ENCODE measurements at places on chromosomes 16 and 17.

- DNase-seq, result no peak
Measured at GRCh38 chr16:14244196-14245010, 173.3 kb downstream of the MRTFB start.

DNA sequence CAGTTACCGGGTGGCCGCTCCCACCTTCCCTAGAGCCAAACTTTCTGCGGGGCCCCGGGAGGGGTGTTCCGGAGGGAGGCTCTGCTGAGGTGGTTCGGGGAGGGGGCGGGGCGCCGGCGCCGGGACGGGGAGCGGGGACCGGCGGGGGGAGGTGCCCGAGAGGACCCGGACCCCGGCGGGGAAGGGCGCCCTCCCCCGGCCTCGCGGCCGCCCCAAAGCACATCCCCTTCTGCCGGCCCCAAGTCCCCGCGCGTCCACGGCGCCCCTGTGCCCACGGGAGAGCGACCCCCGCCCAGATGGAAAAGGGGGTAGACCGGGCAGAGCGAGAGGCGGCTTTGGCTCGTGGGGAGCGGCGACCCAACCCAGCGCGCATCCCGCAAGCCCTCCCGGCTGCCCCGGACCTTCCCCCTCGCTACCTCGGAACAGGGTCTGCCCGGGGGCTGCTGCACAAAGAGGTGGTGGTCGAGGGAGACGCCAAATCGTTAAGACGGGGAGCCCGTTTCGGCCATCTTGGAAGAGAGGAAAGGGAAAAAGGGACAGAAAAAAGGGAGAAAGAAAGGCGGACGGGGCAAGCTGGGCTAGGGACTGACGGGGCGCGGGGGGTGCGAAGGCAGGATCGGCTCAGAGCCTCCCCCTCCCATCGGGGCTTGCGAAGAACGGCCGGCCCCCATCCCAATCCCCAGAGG is 530 bp downstream of the PCGF2 start:
- no peak for DNase-seq

- DNase-seq, result no peak
Measured at GRCh38 chr16:88192601-88193000, 190.2 kb upstream of the ZNF469 start.

- no peak for DNase-seq
Measured at GRCh38 chr17:74145756-74146155, 57.7 kb upstream of the RPL38 start.

- DNase-seq, result no peak
Measured at GRCh38 chr16:23103603-23104002, 45.6 kb downstream of the USP31 start.

DNA sequence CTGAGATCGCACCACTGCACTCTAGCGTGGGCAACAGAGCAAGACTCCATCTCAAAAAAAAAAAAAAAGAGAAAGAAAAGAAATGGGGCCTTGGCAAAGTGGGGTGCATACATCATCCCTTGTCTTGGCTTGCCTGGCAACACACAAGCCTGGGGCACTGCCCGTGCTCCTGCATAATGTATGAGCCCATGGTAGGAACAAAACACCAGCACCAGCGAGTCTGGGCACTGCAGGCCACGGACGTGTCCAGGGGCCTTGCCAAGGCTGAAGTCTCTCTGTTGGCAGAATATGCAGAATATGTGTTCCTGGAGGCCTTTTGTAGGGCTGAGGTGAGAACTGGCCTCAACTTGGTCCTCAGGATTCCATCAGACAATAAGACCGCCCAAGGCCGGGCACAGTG is 15.7 kb upstream of the ALDOA start:
- no peak for DNase-seq

- DNase-seq, result no peak
Measured at GRCh38 chr16:12171206-12171605, 194.7 kb downstream of the SNX29 start.

DNA sequence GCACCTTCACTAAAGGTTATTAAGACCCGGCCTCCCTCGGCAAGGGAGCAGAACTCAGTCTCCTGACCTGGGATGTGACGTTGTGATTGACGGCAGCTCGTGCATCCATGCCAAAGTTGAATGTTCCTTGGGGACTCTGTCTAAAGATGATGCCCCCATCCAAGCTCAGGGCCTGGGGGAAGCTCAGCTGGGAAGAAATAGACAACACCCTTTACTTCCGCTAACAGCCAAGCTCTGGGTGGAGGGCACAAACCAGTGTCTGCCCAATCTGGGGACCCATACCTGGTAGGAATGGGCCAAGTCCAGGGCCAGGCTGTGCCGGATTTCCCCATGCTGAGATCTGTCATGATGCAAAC is 95.4 kb downstream of the RMI2 start:
- DNase-seq, result no peak

GRCh38 chr16:76897816-76898215 is 293.2 kb upstream of the MON1B start:
- no peak for DNase-seq

DNA sequence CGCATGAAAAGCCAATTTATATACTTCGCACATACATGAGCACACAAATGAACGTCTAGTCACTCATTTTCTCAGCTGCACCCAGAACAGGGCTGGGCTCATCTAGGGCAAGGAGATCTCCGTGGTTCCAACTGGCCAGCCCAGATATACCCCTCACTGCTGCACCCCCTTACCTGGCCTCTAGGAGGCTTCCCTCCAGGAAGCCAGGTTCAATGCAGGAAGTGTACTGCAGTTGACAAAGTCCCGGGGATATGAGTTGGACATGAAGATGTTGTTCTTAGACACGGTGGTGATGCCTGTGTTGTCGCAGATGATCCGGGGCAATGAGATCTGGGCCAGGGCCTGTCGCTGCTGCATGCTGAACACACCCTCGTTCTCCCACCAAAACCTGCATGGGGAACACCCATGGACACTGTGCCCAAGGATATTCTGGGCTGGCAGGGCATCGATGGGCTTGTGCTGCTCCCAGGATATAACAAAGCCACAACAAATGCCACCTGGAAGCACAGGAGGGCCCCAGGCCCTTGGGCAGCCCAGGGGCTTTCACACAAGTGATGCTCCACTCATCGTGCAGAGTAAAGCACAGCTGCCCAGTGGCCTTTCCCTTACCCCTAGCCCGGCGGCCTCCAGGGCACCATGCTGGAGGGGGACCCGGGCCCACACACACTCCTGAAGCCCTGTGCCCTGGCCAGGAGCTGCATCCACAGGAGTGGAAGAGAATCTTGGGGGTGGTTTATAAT is 10.1 kb downstream of the MPO start:
- no peak for DNase-seq

DNA sequence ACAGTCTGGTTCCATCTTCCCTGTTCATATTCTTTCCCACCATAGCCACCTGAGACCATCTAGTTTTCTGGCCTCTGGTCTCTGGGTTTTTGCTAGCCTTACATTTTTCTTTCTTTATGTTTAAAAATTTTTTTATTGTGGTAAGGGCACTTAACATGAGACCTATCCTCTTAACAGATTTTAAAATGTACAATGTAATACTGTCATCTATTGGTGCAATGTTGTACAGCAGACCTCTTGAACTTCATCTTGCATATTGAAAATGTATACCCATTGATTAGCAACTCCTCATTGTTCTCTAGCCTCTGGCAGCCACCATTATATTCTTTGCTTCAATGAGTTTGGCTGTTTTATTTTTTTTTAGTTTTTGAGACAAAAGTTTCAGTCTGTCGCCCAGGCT is 39.2 kb downstream of the ITGAM start:
- no peak for DNase-seq

- DNase-seq, result no peak
Measured at GRCh38 chr17:47918006-47918405, 22.0 kb downstream of the SP2 start.

GRCh38 chr16:63467513-63467912 is 1431.3 kb upstream of the CDH8 start:
- no peak for DNase-seq

DNA sequence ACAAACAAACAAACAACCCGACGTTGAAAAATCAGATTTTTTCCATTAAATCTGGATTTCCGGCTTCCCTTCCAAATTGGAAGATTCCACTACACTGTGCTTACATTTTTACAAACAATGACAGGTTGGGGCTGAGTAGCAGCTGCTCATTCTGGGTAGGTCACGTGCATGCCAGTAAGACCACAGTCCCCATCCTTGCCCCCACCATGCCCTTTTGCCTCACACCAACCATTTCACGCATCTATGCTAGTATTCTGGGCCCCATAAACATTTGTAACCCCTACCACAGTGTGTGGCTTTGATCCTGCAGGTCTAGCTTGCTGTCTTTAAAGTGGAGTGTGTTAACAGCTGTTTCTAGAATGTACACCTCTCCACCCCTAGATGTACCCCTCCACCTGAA is 366.1 kb downstream of the XYLT1 start:
- no peak for DNase-seq

GRCh38 chr16:89723279-89724250 is 2.2 kb downstream of the ZNF276 start:
- DNase-seq, result no peak

- no peak for DNase-seq
Measured at GRCh38 chr16:85948138-85948509, 49.2 kb downstream of the IRF8 start.

GRCh38 chr17:47253541-47254402 is at the start of gene ITGB3:
TSS of gene ITGB3 (plus strand) at chr17:47253827. CDS start at chr17:47253862, 35 bp downstream.
- DNase-seq, result peak; percentile 54

GRCh38 chr16:9821970-9822369 is 360.3 kb downstream of the GRIN2A start:
- no peak for DNase-seq

GRCh38 chr16:85062323-85062722 is 34.7 kb downstream of the KIAA0513 start:
- DNase-seq, result no peak

- DNase-seq, result no peak
Measured at GRCh38 chr16:22357635-22357971, 16.8 kb downstream of the CDR2 start.

GRCh38 chr17:61425682-61426481 is 26.2 kb downstream of the TBX2 start:
- no peak for DNase-seq

GRCh38 chr17:30472238-30472890 is 4.8 kb upstream of the GOSR1 start:
- no peak for DNase-seq

- no peak for DNase-seq
Measured at GRCh38 chr17:73432624-73433190, 120.9 kb upstream of the CDC42EP4 start.

GRCh38 chr16:89120281-89120680 is 26.6 kb downstream of the ACSF3 start:
- no peak for DNase-seq

- no peak for DNase-seq
Measured at GRCh38 chr16:75305364-75306098, 54.1 kb upstream of the BCAR1 start.

All from stimulated activated CD8-positive, alpha-beta memory T cell treated with anti-CD3 and anti-CD28 coated beads, Interleukin-2, amount 100 ng/mL, for 48 hours (primary cell).